ENCODE measurements at places on chromosomes 1 and 21.

- DNase-seq: no peak
Observed at GRCh38 chr21:28523367-28523766, 469.3 kb downstream of the LTN1 start.

- no peak for DNase-seq
Observed at GRCh38 chr1:110604586-110605148, 1.5 kb downstream of the KCNA2 start.

GRCh38 chr1:2786329-2787162 lies 14.9 kb downstream of the TTC34 start:
- DNase-seq: peak; percentile 48

DNA sequence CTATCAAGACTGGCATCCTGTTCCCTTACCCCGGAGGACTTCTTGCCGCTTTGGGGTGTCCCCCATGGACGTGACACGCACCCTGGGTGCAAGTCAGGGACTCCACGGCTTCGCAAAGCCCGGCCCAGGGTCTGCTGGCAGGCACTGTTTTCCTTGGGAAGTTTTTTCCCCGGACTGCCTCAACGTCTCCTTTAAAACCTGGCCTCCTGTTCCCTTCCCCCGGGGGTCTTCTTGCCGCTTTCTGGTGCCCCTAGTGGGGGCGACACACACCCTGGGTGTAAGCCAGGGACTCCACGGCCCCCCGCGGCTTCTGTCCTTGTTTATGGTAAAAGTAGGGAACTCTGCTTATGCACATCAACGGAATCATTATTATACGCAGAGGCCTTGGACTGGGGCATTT lies 136.6 kb downstream of the LIPI start:
- DNase-seq: no peak

DNA sequence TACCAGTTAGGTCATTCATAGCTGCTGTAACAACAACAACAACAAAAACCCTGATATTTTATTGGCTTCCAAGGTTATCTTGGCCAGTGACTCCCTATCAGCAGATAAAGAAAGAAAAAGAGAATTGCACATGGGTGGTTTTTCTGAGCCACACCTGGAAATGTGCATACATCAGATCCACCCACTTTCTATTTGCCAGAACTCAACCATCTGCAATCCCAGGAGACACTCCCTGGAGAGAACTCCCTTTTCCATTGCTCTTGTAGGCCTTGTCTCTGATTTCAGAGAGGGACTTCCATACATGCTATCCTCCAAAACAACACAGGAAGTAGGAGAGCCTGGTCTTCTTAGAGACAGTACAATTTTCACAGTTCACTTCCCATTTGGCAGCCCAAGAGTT lies 74.9 kb upstream of the ZC3H11B start:
- no peak for DNase-seq

DNA sequence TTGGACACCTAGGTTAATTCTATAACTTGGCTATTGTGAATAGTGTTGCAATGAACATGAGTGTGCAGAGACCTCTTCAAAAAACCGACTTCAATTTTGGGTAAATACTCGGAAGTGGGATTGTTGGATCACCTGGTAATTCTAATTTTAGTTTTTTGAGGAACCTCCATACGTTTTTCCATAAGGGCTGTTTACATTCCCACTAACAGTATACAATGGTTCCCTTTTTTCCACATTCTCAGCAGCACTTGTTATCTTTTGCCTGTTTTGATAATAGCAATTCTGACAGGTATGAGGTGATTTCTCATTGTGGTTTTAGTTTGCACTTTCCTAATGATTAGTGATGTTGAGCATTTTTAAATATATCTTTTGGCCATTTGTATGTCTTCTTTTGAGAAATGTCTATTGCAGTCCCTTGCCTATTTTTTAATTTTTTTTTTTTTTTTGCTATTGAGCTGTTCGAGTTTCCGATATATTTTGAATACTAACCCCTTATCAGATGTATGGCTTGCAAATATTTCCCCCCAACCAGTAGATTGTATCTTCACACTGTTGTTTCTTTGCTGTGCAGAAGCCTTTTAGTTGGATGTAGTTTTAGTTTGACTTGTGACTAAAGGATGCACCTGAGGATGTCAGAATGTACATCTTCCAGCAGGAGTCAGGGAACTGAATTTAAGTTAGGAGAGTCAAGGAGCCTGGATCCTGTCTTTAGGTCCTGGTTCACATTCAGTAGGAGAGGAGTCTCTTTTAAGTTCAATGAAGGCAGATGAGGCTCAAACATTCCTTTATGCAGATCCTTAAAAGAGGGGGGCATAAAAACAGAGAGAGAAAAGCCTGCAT lies 120.0 kb downstream of the S1PR1 start:
- no peak for DNase-seq

- no peak for DNase-seq
Observed at GRCh38 chr1:3609769-3610526, 1.4 kb downstream of the MEGF6 start.

DNA sequence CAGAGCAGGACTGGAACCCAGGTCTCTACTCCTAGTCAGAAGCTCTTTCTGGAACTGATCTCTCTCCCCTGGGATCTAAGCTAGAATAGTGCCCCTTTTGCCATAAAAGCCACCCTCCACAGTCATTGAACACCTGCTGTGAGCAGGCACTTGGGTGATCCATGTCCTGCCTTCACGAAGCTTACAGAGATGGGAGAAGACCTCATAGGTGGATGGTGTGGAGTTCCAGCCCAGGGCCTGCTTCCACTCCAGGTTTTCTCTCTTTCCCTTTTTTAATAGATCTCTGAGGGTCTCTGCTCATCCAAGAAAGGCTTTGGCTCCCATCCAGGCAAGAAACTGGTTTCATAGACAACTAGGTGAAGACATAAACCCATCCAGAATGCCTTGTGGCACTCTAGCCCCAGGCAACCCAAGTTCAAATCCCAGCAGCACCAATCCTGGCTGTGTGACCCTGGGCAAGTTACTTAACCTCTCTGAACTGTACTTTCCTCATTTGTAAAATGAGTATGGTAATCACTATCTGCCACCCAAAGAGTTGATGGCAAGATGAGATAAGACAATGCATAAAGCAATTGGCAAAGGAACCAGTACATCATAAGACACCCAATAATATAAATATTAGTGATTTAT lies 46.4 kb upstream of the TMEM51 start:
- DNase-seq: no peak

- DNase-seq: no peak
Observed at GRCh38 chr1:216830424-216831210, 107.4 kb upstream of the ESRRG start.

DNA sequence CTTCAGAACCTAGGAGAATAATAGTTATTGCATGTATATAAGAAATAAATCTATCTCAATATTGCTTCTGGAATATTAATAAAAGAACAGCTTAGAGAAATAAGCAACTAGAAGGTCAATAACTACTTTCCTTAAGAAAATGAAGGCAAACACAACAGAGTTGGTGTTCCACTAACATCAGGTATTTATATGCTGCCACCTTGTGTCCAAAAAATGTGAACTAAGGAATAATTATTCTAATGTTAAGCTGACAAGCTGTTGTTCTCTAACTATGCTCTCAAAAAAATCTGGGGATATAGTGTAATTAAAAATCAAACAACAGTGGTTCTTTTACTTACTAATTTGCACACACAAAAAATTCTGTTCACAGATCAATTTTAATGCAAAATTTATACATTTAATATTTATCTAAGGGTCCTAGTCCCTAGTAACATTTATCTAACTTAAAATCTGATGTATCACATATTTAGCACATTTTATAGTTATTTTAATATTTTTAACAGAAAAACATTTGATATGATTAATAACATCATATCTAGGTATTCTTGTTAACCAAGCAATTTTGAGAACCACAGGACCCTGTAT lies 39.6 kb downstream of the UCHL5 start:
- DNase-seq: peak; percentile 29

GRCh38 chr1:154550070-154550469 lies 8.4 kb downstream of the UBE2Q1 start:
- DNase-seq: no peak

DNA sequence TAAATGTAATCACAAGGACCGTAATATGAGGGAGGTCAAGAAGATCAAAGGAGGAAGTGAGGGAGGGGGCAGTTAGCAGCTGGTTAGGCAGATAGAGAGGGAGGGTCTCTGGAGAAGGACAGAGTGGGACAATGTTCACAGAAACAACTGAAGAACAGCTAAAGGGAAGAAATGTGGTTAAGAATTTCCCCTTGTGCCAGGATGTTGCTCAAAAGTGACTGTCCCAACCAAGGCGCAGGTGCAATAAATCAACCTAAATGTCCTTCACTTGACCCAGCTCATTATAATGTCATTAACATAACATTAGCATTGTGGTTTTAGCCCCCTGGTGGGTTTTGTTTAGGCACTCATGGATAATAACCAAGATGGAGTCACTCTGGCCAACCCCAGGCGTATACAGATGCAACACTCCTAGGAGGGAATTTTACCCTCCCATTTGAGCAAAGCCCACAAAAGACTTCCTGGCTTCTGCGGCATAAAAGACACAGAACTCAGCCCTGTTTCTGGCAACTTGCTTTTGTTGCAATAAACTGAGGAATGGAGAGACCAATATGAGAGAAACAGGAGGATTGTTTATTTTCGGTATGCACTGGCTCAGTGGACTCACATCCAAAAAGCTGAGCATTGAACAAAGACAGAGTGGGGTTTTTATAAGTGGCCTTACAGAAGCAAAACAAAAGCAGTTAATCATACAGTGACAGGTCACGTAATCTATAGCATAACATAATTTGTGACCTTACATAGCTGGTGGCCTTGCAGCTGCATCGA lies 7.3 kb upstream of the CA6 start:
- DNase-seq: no peak

DNA sequence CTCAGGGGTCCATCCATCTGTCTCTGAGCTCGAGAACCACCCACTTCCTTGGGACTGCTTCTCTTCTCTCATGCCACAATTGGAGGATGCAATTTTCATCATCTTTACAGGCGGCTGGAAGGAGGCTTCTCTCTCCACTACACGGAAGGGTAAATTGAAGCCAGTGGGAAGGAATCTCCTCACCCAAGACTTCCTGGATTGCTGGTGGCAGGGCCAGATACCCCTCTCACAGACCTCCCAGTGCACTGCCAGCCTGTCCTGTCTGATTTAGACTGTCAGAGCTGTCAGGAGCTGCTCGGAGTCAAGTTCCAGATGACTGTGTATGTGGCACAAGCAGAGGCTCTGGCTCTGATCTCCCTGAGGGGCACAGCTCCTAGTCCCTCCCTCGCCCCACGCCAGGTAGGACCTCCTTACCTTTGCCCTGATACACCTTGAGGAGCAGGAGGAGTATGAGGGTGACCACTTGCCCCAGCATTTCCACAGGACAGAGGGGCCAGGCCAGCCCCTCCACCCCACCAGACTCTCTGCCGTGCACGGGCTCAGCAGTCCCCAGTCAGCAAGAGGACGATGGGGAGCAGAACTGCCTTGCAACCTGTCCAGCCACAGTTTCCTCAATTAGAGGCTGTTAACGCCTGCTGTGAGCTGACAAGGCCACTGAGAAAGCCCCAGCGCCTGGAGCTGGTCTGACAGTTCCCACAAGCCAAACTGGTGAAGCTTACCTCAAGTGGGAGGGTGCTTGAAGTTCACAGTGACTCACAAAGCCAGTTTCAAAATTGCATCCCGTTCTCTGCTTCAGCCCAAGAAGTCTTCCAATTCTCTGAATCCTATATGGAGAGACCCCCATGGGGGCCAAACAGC lies at the start of gene CD244:
Gene CD244 (minus strand): TSS at position 685 of the 858 bp plus-strand sequence. CDS start 210 bp downstream, at position 475.
- DNase-seq: no peak

- DNase-seq: no peak
Observed at GRCh38 chr21:44716984-44717383, 5.6 kb upstream of the TSPEAR start.

DNA sequence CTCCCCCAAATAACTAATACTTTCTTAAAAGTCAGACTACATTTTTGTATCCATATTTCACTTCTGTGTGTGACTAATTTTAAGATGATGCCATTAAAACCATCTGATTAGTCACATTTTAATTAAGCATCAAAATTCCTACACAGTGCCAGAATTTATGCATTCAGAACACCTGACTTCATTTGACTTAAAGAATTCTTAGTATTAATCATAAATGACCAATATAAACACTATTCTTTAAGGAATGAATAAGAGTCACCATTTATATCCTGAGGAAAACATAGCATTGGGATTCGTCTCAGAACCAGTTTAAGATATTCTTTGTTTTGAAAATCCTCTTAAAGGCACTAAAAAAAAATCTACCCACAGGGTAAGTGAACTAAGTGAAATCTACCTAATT lies 37.0 kb downstream of the TM2D1 start:
- no peak for DNase-seq

DNA sequence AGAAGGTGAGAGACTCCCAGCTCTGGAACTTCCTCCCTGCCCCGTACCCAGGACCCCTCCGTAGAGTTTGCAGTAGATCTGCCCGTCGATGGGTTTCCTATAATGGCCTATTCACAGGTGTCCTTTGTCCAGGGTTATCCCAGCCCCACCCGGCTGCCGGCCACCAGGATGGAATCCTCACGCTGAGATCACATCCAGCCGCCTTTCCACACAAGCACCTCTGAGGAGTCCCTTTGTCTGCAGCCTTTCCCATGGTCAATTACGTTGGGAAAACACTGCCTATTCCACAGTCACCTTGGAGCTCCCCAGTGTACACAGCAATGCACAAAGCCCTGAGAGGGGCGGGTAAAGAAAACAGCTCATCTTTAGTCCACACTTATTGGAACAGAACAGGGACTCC lies 190.0 kb upstream of the EDN2 start:
- DNase-seq: no peak

GRCh38 chr21:42071146-42071737 lies at the start of gene UMODL1:
TSS of gene UMODL1 (plus strand) at chr21:42071317. CDS start at chr21:42071317, 0 bp downstream.
- DNase-seq: no peak

DNA sequence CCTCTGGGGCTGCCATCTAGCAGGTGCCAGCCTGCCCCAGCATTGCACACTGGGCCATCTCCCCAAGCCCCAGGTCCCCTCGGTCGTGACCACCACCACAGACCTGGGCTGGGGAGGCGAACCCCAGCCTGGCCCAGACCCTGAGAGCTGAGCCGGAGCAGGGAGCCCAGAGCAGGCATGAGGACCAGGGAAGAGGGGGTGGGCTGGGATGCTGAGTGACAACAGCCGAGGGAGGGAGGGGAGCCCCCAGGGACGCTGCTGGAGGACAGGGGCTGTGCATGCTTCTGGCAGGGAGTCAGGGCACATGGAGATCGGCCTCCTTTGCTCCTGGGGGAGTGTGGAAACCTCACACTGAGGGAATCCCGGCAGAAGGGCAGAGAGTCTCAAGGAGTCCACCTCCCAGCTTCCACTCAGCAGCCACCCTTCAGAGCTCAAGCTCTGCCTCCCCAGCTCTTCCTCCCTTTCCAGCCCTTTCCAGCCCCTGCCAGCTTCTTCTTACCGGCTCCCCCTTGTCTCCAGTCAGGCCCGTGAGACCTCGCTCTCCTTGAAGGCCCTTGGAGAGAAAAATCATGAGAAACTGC lies 23.7 kb upstream of the PEF1 start:
- DNase-seq: no peak

GRCh38 chr1:228060458-228061190 lies 21.9 kb upstream of the ARF1 start:
- DNase-seq: no peak
